ENCODE measurements at places on chromosomes 5 and 9.

DNA sequence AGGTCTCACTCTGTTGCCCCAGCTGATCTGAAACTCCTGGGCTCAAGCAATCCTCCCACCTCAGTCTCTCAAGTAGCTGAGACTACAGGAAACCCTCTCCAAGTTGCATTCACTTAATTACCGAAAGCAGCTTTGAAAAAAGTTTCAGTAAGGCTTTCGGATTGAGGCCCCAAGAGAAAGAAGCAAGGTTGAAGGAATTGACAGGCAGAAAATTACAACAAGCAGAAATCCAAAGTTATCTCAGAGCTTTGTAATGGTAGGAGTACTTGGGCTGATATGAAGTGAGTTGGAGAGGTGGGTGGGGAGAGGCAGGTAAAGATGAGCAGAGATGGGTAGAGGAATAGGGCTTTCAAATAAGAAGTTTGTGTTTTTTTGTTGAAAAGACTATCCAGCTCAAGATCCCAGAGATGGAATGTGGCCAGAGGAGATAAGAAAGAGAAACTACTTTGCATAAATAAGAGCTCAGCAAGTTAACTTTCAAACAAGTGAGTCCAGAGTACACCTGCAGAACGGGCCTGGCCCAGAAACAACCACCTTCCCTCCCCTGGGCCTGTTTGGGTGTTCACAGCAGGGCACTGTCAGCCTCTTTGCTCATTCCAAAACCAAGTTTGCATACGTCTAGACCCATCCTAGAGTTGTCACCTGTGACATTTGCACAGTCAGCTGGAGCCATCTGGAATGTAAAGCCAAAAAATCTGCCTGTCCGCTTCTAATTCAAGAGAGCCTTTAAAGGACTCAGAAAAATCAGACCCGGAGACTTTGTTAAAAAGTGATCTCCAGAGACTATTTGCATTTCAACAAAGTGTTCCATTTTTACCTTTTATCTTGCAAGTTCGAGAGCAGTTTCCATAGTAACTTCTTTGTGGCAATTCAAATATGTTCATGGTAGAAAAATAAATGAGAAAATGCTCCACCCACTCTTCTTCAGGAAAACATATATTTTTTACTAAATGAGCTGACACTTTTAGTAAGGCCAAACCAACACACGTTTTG lies 2.2 kb upstream of the CLINT1 start:
- no peak for DNase-seq

DNA sequence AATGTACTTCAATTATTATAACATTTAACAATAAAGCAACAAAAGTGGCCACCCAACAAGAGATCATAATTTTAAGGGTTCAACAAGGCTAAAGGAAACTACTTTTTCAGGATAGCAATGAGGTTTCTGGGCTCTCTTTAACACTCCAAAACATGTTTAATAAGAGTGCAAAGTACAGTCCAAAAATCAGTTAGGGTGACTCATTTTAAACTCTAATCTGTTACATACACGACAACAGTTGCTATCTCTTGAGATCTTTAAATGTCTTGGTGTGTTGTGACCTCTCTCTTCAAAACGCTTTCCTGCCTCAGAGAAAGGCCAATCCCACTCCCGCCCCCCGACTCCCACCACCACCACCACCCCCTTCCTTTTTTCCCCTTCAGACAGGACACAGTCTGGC lies 11.5 kb downstream of the NFIB start:
- no peak for DNase-seq

- DNase-seq = no peak
These were observed 50.5 kb upstream of the FCN2 start for GRCh38 chr9:134830126-134830525.

GRCh38 chr9:125888211-125888610 lies 141.0 kb downstream of the PBX3 start:
- DNase-seq = peak; percentile 80

DNA sequence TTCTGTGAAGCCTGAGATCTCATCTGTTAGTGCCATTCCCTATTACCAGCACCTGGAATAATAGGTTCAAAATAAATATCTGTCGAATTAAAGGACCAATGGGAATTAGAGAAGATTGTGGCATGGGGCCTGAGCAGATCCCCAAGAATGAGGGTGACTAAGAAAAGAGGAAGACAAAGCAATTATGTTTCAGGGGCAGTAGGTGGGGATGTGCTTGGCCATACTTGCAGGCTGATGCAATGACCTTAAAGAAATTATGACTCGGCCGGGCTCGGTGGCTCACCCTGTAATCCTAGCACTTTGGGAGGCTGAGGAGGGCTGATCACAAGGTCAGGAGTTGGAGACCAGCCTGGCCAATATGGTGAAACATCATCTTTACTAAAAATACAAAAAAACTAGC lies 562.8 kb downstream of the PTPRD start:
- DNase-seq = no peak

DNA sequence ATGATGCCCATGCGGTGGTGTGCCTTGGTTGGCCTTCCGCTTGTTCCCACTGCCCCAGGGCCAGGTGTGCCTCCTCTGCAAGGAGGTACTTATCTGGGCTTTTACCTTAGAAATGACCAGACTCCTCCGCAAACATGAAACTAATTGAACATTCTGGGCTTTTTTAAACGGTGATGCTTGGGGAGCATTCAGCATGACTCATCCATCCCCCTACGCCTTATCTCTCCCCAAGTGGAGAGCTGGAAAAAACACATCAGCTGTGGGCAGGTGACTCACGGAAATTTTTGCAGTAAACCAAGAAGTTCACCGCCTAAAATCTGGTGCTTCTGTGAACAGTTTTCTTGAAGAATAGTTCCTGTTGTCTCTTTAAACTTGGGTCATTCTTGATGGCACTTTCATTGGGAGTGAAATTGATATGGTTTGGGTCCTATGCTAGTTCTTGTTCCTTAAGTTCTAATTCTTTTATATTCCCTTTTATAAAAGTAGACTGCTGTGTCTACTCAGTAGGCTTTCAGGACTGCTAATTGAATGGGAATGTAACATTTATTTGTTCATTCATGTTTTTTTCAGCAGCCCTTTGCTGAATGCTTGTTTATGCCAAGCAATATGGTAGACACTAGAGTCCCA lies 39.6 kb downstream of the SFXN1 start:
- DNase-seq = no peak

DNA sequence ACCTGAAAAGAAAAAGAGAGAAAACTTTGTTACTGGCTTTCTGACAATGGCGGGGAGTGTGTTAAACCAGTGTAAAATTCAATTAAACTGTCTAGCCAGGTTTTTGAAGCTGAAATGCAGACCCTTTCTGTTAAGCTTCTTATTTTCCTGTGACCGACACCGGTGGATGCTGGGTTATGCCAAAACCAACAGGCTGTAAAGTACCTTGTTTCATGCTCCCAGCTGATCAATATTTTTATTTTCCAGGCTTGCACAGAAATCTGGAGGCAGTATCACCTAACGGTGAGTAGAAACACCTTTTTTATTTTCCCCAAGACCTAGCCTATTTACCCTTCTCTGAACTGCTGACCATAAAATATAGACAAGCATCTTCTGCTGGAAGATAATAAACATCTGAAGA lies 94.9 kb upstream of the GRHPR start:
- no peak for DNase-seq

DNA sequence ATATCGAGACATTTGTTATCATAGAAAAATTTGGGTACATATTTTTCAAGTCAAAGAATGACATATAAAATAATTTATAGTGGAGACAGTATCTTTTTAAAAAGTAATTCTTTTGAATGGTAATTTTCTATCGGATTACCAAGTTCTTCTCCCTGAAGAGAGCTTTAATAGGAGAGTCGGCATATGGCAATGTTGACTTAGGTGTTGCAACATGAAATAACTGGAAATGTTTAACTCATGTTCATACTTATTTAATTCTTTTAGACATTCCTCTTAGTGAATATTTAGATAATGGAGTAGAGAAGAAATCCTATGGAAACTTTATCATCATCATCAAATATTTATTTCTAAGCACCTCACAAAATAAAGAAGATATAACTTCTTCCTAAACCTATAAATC lies 118.2 kb upstream of the CTNND2 start:
- no peak for DNase-seq

DNA sequence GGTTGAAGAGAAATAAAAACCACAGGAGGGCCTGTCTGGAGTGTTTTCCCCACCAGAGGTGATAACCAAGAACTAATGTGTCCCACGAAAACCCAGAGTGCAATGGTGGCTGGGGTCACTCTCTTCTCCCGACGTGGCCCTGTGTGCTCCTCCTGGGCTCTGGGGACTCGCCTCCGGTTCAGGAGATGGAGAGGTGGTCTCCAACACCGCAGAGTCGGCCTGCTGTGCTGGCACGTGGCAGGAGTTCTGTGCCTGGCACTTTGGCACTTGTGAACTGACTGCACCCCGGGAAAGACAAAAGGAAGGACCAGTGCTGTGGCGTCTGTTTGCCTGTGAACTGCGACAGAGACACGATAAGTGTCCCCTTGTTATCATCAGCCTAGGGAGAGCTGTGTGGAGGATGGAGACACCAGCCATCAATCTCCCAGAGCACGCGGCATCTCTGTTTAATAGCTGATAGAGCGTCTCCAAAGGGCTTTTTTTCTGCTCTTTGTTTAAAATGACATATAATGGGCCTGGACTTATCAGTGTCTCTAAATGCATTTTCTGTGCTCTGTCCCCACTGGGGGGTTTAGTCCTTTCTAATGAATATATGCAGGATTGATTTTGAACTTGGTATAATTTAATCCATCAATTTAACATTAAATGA lies 98.3 kb downstream of the MRPL36 start:
- no peak for DNase-seq

- DNase-seq = peak; percentile 65
These were observed 38.9 kb downstream of the MFAP3 start for GRCh38 chr5:154077696-154078095.

- DNase-seq = peak; percentile 64
These were observed 30.7 kb downstream of the RAI14 start for GRCh38 chr5:34686762-34687268.
